ENCODE measurements at places on chromosomes 1 and 21. TPM values are rescaled to one million over a fixed set of nuclear protein-coding genes. Genes with fewer than 3 reads are reported as not detected.

DNA sequence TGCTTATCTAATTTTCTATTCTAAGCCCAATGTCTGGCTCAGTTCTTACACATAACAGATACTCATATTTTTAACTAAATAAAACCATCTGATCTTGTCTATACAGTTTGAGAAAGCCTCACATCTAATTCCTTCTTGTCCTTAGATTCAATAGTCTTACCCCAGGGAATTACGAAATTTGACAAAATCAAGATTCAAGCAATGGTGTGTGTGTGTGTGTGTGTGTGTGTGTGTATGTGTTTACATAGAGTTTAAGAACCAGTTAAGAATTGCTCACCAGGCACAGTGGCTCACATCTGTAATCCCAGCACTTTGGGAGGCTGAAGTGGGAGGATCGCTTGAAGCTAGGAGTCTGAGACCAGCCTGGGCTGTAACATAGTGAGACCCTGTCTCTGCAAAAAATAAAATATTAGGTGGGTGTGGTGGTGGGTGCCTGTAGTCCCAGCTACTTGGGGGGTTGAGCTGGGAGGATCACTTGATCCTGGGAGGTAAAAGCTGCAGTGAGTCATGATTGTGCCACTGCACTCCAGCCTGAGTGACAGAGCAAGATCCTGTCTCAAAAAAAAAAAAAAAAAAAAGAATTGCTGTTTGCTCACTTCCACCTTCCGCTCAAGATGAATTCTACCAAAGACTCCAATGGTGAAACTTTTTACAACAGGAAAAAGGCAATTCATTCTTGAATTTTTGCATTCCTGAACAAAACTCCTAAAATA lies 6.2 kb downstream of the WDR64 start:
- H3K27me3 ChIP-seq: no peaks in the 10 kb centered on the region
- DNase-seq: no peak
- no peak overlapping the region for H3K27ac ChIP-seq

GRCh38 chr1:217137210-217137881 lies 414.1 kb upstream of the ESRRG start:
- no peak for DNase-seq
- H3K4me1 ChIP-seq: no peaks in the 10 kb centered on the region
- no peak overlapping the region for H3K27ac ChIP-seq
- no peaks in the 10 kb centered on the region for H3K36me3 ChIP-seq

GRCh38 chr1:23403735-23404486 lies 20.6 kb downstream of the TCEA3 start:
- peak; percentile 92 for DNase-seq
- peak overlapping the region; percentile 75 for H3K27ac ChIP-seq
- H3K36me3 ChIP-seq: peaks cover 4% of the 10 kb centered on the region

DNA sequence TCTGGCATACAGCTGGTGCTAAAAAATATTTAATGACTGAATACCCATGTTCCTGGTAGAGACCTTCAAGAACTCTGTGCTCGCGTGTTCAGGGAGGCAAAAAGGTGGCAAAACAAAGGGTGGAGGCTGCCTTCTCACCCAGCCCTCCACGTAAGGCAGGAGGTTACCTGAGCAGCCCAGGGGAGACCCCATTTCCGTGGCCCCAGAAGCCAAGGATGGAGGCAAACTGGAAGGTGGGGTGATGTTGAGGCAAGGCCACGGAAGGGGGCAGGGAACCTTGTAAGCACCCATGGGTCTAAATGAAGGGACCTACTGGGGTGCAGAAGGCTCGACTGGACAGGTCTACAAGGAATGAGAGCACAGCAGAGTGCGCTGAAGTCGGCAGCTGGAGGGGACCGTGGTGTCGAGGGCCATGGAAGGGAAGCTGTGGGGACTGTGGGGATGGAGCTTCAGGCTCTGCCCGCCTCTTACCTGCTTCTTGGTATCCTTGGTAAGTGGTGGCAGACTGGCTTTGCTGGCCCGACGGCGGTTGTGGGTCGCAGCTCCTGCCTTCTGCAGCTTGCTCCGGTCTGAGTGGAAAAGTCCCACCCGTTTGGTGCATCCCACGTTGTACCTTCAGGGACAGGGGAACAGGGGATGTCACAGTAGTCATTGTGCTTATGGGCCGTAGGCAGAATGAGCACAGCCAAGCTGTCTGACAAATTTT lies 8.9 kb upstream of the A3GALT2 start:
- H3K4me1 ChIP-seq: peaks cover 71% of the 10 kb centered on the region
- H3K27ac ChIP-seq: peak overlapping the region; percentile 98
- DNase-seq: no peak
- no peak overlapping the region for H3K4me3 ChIP-seq
- H3K36me3 ChIP-seq: peaks cover 91% of the 10 kb centered on the region

GRCh38 chr1:227318853-227319607 lies 738 bp upstream of the CDC42BPA start:
- H3K36me3 ChIP-seq: no peaks in the 10 kb centered on the region
- no peaks in the 10 kb centered on the region for H3K27me3 ChIP-seq
- peak overlapping the region; percentile 95 for H3K27ac ChIP-seq
- H3K4me3 ChIP-seq: peak overlapping the region; percentile 81

DNA sequence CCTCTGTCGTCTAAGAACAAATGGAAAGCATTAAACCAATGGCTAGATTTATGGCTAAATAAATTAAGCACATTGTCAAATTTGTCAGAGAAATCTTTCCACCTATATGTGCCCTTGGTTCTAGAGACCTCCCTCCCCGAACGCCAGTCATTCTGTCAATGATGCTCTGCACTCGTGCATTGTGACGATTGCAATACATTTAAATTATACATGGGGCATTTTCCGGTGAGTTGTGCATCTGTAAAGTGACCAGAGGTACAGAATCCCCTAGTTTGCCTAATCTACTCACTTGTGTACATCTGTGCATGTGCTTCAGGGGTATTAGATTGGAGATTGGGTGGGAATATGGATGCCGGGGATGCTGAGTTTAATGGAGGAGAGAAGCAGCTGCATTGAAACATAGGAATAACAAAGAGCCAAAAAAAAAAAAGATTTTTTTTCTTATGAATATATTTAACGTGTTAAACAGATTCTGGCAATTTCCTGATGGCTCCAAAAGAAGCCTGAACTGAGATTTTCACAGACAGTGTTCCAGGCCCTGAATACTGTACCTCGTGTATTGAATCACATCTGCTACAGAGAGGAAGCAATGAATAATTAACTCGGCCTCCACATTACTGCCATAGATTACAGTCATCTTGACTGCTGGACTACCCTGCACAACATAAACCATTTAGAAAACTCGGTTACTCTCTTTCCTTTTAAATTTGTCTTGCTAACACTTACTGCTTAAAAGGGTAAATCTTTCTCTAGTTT lies 149.0 kb upstream of the C1orf87 start:
- H3K4me3 ChIP-seq: no peak overlapping the region
- no peaks in the 10 kb centered on the region for H3K27me3 ChIP-seq
- H3K36me3 ChIP-seq: no peaks in the 10 kb centered on the region
- H3K4me1 ChIP-seq: no peaks in the 10 kb centered on the region
- H3K27ac ChIP-seq: no peak overlapping the region

- no peak for DNase-seq
- no peaks in the 10 kb centered on the region for H3K27me3 ChIP-seq
- H3K27ac ChIP-seq: no peak overlapping the region
- H3K4me1 ChIP-seq: peaks cover 16% of the 10 kb centered on the region
- no peak overlapping the region for H3K4me3 ChIP-seq
These were observed 139.6 kb downstream of the TOMM20 start for GRCh38 chr1:234989019-234989418.

DNA sequence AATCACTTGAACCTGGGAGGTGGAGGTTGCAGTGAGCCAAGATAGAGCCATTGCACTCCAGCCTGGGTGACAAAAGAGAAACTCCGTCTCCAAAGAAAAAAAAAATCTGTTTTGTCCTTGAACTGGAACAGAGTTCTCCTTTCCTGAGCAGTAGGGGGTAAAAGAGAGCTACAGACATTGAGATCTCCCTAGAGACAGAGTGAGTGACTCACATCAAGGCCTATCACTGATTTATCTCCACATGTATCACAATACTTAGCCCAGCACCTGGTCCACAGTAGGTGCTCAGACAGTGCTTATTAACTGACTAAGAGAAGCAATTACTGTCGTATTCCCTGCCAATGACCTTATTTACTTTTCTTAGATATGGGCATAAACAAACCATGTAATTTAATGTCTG lies 354.1 kb upstream of the C1orf87 start:
- H3K36me3 ChIP-seq: no peaks in the 10 kb centered on the region
- H3K27ac ChIP-seq: no peak overlapping the region
- no peak for DNase-seq
- no peaks in the 10 kb centered on the region for H3K4me1 ChIP-seq
- no peak overlapping the region for H3K4me3 ChIP-seq
- no peaks in the 10 kb centered on the region for H3K27me3 ChIP-seq

- no peaks in the 10 kb centered on the region for H3K27me3 ChIP-seq
- H3K4me1 ChIP-seq: peaks cover 16% of the 10 kb centered on the region
- no peaks in the 10 kb centered on the region for H3K36me3 ChIP-seq
These were observed 9.8 kb upstream of the MDM4 start for GRCh38 chr1:204506201-204506968.

DNA sequence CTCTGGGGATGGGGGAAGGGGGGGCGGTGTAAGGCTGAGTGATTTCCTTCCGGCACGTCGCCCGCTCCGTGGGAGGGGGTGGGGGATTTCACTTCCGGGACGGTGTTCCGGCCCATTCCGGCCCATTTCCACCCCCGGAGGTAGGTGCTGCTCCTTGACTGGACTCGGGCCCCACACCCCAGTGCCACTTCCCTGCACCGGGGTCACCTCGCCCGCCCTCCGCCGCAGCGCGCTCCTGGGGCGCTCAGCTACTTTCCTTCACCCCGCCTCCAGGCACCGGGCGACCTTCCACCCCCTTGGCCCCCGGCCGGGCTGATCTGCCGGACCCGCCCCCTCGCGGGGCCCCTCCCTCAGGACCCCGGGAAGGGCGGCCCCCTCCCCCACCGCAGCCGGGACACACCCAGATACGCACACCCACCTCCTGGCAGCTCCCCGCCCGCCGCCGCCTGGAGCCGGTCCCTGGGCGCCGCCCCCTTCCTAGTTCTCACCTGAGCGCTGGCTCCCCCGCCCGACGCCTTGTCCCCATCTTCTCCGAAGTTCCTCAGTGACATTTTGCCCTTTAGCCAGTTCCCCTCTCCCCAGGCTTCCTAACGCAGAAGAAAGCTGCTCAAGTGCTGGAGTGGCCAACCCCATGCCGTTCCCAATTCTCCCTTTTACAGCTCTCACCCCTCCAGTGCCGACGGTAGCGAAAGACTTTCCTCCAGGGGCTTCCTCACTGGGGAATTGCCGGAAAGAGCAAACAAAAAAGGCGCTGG lies at the start of gene ZBTB37:
ZBTB37 (plus strand) TSS at position 115 of the 755 bp plus-strand sequence. CDS start 1,846 bp downstream, outside the sequence.
- peak; percentile 91 for DNase-seq
- peak within 1 kb of the TSS; percentile 87 for H3K4me3 ChIP-seq

GRCh38 chr1:232096751-232097150 lies 470.2 kb downstream of the DISC1 start:
- no peaks in the 10 kb centered on the region for H3K36me3 ChIP-seq
- H3K27me3 ChIP-seq: no peaks in the 10 kb centered on the region
- no peaks in the 10 kb centered on the region for H3K4me1 ChIP-seq
- no peak overlapping the region for H3K27ac ChIP-seq
- no peak overlapping the region for H3K4me3 ChIP-seq

DNA sequence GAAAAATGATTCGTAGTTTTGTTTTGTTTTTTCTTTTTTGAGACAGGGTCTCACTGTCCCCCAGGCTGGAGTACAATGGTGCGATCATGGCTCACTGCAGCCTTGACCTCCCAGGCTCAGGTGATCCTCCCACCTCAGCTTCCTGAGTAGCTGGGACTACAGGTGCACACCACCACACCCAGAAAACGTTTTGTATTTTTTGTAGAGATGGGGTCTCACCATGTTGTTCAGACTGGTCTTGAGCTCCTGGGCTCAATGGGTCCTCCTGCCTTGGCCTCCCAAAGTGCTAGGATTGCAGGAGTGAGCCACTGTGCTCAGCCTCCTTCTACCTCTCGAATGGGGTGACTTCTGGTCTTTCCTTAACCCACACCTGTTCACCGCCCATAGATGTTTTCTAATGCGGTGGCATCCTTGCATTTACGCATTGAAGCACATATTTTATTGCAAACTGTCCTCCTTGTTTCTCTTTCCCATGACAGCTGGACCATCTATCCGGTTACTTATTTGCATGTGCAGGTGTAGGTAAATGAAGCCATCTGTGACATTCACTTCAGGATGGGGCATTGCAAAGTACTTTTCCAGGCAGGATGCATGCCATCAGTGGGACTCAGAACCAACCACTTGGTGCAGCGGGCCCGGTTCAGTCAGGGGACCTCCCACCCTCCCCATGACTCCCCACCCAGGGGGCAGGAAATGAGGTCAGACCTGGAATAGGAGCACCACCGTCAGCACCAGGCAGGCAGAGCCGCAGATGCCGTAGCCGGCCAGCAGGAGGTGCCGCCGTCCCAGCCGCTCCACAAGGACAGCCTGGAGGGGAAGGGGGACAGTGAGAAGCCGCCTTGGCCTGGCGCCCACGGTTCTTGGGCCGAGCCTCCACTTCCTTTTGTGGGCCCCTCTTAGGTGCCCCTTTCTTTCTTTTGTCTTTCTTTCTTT lies 16.5 kb downstream of the SLC2A7 start:
- no peaks in the 10 kb centered on the region for H3K4me1 ChIP-seq
- no peaks in the 10 kb centered on the region for H3K27me3 ChIP-seq
- DNase-seq: no peak
- no peak overlapping the region for H3K27ac ChIP-seq
- no peaks in the 10 kb centered on the region for H3K36me3 ChIP-seq

GRCh38 chr1:174391716-174392115 lies 56.0 kb upstream of the GPR52 start:
- H3K27ac ChIP-seq: no peak overlapping the region
- H3K4me3 ChIP-seq: no peak overlapping the region
- no peak for DNase-seq
- H3K27me3 ChIP-seq: no peaks in the 10 kb centered on the region
- H3K36me3 ChIP-seq: no peaks in the 10 kb centered on the region
- H3K4me1 ChIP-seq: no peaks in the 10 kb centered on the region

- no peaks in the 10 kb centered on the region for H3K36me3 ChIP-seq
- H3K27ac ChIP-seq: no peak overlapping the region
- no peak for DNase-seq
- no peak overlapping the region for H3K4me3 ChIP-seq
- H3K4me1 ChIP-seq: no peaks in the 10 kb centered on the region
These were observed 22.1 kb upstream of the IL10 start for GRCh38 chr1:206794294-206794908.

DNA sequence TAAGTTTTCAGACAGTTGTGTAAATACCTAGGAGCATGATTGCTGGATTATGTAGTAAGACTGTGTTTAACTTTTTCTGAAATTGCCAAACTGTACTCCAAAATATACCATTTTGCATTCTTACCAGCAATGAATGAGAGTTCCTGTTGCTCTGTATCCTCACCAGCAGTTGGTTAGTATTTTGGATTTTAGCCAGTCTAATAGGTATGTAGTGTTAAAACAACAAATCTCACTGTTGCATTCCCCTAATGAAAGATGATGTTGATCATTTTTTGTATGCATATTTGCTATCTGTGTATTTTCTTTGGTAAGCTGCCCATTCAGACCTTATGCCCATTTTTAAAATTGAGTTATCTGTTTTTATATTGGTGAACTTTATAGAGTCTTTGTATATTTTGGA lies 89.9 kb downstream of the RASAL2 start:
- no peaks in the 10 kb centered on the region for H3K4me1 ChIP-seq
- H3K36me3 ChIP-seq: no peaks in the 10 kb centered on the region
- no peak for DNase-seq
- no peak overlapping the region for H3K27ac ChIP-seq

CXADR gene
- total RNA-seq: 0.02 TPM

DNAH14 gene
- 0.82 TPM for total RNA-seq

VASH2 gene
- total RNA-seq: 0.16 TPM

Measured in psoas muscle (tissue), 8 donors.